ENCODE measurements at places on chromosomes 7 and 10. TPM values are rescaled to one million over a fixed set of nuclear protein-coding genes. Genes with fewer than 3 reads are reported as not detected.
A peak's percentile ranks its signal among the peaks of the same experiment; 100 is the strongest.

- H3K27ac ChIP-seq: no peak overlapping the region
- no peaks in the 10 kb centered on the region for H3K4me1 ChIP-seq
- DNase-seq: no peak
- no peaks in the 10 kb centered on the region for H3K27me3 ChIP-seq
- H3K4me3 ChIP-seq: no peak overlapping the region
- no peaks in the 10 kb centered on the region for H3K36me3 ChIP-seq
Observed at GRCh38 chr10:48931188-48931587, 8.5 kb downstream of the LRRC18 start.

- peak; percentile 48 for DNase-seq
- H3K27ac ChIP-seq: peak overlapping the region; percentile 74
Observed at GRCh38 chr10:134247-135131, 766 bp upstream of the ZMYND11 start.

GRCh38 chr7:157585113-157585861 lies 248.5 kb downstream of the DNAJB6 start:
- H3K27me3 ChIP-seq: no peaks in the 10 kb centered on the region
- H3K4me3 ChIP-seq: no peak overlapping the region
- H3K27ac ChIP-seq: no peak overlapping the region
- no peak for DNase-seq
- no peaks in the 10 kb centered on the region for H3K4me1 ChIP-seq

Gene TFEC
- total RNA-seq: 7.9 TPM

- H3K27ac ChIP-seq: no peak overlapping the region
- no peak overlapping the region for H3K4me3 ChIP-seq
- no peak for DNase-seq
- no peaks in the 10 kb centered on the region for H3K4me1 ChIP-seq
- no peaks in the 10 kb centered on the region for H3K27me3 ChIP-seq
Observed at GRCh38 chr7:4215176-4215720, 466.8 kb upstream of the FOXK1 start.

GRCh38 chr10:30413996-30414576 lies 19.9 kb upstream of the MAP3K8 start:
- no peaks in the 10 kb centered on the region for H3K27me3 ChIP-seq
- no peak overlapping the region for H3K4me3 ChIP-seq
- no peaks in the 10 kb centered on the region for H3K36me3 ChIP-seq
- peak; percentile 69 for DNase-seq
- peaks cover 2% of the 10 kb centered on the region for H3K4me1 ChIP-seq
- no peak overlapping the region for H3K27ac ChIP-seq

GRCh38 chr10:12081879-12082557 lies 13.3 kb downstream of the DHTKD1 start:
- peak; percentile 24 for DNase-seq
- no peaks in the 10 kb centered on the region for H3K27me3 ChIP-seq
- no peak overlapping the region for H3K27ac ChIP-seq
- H3K4me3 ChIP-seq: no peak overlapping the region
- no peaks in the 10 kb centered on the region for H3K4me1 ChIP-seq

- H3K4me3 ChIP-seq: no peak overlapping the region
- no peaks in the 10 kb centered on the region for H3K36me3 ChIP-seq
- H3K4me1 ChIP-seq: no peaks in the 10 kb centered on the region
Observed at GRCh38 chr10:606762-607544, 82.5 kb downstream of the DIP2C start.

DNA sequence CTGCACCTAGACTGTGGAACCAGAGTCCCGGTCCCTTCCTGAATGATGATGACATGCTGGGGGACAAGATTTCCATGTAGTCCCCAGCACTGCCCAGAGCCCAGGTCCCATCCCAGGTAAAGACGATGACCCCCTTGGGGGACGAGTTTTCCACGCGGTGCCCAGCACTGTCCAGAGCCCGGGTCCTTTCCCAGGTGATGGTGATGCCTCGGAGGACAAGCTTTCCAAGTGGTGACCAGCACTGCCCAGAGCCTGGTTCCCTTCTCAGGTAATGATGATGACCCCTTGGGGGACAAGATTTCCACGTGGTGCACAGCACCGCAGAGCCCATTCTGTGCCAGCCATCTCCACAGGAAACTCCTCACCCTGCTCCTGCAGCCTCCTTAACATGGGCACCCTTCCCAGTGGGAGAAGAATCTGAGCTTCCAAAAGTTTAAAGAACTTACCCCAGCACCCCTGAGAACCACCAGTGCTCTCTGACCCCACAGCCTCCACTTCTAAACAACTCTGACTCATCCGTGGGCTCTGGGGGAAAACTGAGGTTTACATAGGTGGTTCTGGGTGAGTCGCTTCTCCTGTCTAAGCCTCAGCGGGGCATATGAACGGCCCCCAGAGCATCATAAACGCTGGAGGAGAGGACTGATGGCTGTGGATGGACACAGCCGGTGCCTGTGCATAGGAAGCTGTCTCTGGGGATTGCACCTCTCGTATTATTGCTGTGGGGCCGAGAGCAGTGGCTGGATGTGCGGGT lies 233.2 kb downstream of the TCERG1L start:
- H3K36me3 ChIP-seq: no peaks in the 10 kb centered on the region
- H3K27ac ChIP-seq: no peak overlapping the region
- H3K4me3 ChIP-seq: no peak overlapping the region
- DNase-seq: no peak

- H3K36me3 ChIP-seq: no peaks in the 10 kb centered on the region
- peak within 1 kb of the TSS; percentile 35 for H3K4me3 ChIP-seq
- peak within 1 kb of the TSS; percentile 93 for H3K27ac ChIP-seq
- H3K4me1 ChIP-seq: peaks cover 90% of the 10 kb centered on the region
- DNase-seq: peak; percentile 86
- no peaks in the 10 kb centered on the region for H3K27me3 ChIP-seq
Observed at GRCh38 chr7:27102581-27103442, at the start of gene HOXA2. Gene HOXA2, minus strand, starts transcription at chr7:27102683. Its CDS starts 183 bp downstream, at chr7:27102500.

DNA sequence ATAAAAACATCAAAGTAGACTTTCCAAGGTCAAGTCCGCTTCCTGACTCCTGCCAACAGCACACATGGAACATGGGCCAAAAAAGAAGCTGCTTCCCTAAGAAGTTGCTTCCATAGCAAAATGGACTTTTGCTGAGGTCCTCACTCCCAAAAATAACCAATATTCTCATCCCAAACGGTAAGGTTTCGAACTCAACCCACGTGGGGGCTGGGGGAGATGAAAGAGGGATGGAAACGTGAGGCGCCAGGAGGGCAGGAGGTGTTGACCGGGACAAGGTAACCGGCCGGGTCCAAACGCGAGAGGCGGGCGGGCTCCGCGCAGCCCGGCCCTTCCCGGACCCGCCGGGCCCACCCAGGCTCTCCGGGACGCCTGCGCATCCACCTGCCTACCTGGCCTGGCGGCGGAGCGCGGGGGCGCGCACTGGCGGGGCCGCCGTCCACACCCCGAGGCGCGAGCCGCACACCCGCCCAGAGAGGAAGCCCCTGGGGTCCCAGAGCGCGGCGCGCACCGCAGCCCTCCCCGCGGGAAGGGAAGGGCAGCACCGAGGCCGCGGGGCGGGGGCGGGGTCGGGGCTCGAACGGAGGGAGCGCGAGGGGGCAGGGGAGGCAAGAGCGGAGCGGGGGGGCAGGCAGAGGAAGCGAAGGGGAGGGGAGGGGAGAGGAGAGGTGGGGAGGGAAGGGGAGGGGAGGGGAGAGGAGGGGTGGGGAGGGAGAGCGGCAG lies 742 bp downstream of the LMBR1 start:
- DNase-seq: peak; percentile 21
- H3K27ac ChIP-seq: peak overlapping the region; percentile 35
- no peaks in the 10 kb centered on the region for H3K36me3 ChIP-seq

Gene MGAM2
- not detected for total RNA-seq

- no peaks in the 10 kb centered on the region for H3K27me3 ChIP-seq
- no peak for DNase-seq
- no peaks in the 10 kb centered on the region for H3K4me1 ChIP-seq
Observed at GRCh38 chr10:127415901-127416581, 133.1 kb upstream of the NPS start.

Gene CRYGN
- not detected for total RNA-seq

GRCh38 chr10:112359606-112360307 lies 14.2 kb upstream of the ACSL5 start:
- no peak overlapping the region for H3K27ac ChIP-seq
- peaks cover 28% of the 10 kb centered on the region for H3K4me1 ChIP-seq
- H3K36me3 ChIP-seq: no peaks in the 10 kb centered on the region
- no peaks in the 10 kb centered on the region for H3K27me3 ChIP-seq
- DNase-seq: no peak
- no peak overlapping the region for H3K4me3 ChIP-seq
